ENCODE measurements at places on chromosomes 4 and X.

GRCh38 chrX:15014281-15014680, 141.1 kb downstream of the MOSPD2 start:
- H3K4me1 ChIP-seq: no peaks in the 10 kb centered on the region
- DNase-seq: no peak
- H3K27me3 ChIP-seq: no peaks in the 10 kb centered on the region
- H3K4me3 ChIP-seq: no peak overlapping the region
- H3K27ac ChIP-seq: no peak overlapping the region

- no peaks in the 10 kb centered on the region for H3K36me3 ChIP-seq
- no peak for DNase-seq
- no peak overlapping the region for H3K4me3 ChIP-seq
- no peak overlapping the region for H3K27ac ChIP-seq
- no peaks in the 10 kb centered on the region for H3K27me3 ChIP-seq
These were observed 18.1 kb upstream of the EXOC1L start for GRCh38 chr4:55801498-55801897.

DNA sequence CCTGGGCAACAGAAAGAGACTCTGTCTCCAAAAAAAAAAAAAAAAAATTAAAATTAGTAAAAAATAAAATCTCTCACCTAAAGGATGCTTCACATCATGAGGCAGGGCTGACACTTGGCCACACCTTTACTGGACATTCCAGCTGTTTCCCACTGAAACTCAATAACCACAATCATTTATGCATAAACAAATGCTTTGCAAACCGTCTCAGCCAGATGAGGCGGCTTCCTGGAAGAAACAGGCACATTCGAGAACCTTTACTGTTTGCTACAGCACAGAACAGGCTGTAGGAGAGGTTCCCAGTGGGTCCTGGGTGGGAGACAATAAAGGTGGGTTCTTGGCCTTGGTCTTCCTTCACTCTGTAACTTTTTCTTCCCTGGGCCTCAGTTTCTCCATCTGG, 10.9 kb upstream of the TBC1D14 start:
- no peaks in the 10 kb centered on the region for H3K36me3 ChIP-seq
- DNase-seq: no peak
- no peak overlapping the region for H3K27ac ChIP-seq
- no peak overlapping the region for H3K4me3 ChIP-seq
- H3K27me3 ChIP-seq: no peaks in the 10 kb centered on the region
- no peaks in the 10 kb centered on the region for H3K4me1 ChIP-seq

GRCh38 chr4:8685831-8686230, 93.3 kb downstream of the CPZ start:
- no peak overlapping the region for H3K4me3 ChIP-seq
- H3K27ac ChIP-seq: no peak overlapping the region
- H3K4me1 ChIP-seq: no peaks in the 10 kb centered on the region
- DNase-seq: no peak

DNA sequence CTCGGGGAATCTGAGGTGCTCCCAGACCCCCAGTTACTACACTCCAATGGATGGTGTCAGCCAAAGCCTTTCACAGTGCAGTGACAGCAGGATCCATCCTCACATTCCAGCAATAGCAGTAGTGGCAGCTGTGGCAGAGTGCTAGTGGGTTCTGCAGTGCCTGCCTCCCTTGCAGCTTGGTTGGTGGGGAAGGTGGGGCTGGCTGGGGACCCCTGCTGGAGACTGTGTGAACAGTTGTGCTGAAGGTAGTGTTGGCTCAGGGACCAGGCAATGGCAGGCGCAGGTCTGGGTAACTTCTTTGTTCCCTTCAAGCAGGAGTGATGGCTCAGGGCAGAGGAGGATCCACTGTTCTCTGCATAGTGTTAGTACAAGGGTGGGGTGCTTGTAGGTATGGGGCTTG, 343.7 kb upstream of the TRAM1L1 start:
- H3K36me3 ChIP-seq: peaks cover 7% of the 10 kb centered on the region
- DNase-seq: peak; percentile 46
- H3K4me3 ChIP-seq: no peak overlapping the region

Data from H9 (cell line).